T-helper 2 cell (primary cell): ENCODE measurements at places on chromosomes 4 and X.
A peak's percentile ranks its signal among the peaks of the same experiment; 100 is the strongest.

DNA sequence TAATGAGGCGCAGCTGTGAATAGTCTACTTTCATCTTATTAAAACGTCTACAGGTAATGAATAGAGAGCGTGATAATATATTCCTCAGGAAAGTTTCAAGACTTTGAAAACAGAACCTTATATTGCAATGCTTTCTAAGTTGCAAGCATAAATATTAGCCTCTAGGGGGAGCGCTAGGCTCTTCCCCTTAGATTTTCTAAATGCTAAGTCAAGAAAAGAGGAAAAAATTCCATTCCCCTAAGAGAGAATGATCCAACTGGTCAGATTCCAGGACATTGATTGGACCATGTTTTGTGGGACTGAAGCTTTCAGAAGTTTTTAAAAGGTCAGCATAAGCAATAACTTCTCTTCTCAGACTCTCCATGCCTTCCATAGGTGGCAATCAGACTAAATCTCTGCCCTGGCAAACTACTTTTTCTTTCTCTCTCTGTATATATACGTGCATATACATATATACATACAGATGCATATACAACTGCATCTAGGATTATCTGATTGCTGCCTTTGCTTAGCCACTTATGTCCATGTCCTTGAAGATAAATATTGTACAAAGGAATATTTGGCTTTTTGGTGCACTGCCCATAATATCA, 492.9 kb downstream of the INPP4B start:
- DNase-seq, result peak; percentile 13

DNA sequence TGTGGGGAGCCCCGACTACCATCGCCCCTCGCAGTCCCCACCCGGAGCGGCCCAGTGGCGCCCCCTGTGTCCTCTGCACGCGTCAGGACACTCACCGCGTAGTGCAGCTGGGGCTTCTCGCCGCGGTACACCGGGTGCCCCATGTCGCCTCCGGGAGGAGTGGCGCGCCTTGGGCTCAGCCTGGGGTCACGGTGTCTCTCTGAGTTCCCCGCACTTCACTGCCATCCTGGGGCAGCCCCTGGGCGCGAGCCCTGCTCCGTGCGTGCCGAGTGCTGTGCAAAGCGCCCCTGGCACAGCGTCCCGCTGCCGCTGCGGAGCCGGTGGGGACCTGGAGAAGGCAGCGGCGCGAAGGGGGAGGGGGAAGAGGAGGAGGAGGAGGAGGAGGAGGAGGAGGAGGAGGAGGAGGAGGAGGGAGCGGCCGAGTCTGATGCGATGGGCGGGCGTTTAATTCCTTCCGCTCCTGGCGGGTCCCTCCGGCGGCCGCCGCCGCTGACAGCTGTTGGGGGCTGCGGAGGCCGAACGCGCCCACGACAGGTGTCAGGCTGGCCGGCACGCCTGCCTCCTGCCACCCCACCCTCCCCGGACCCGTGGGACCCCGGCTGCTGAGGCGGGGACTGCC, 134.3 kb downstream of the AMELX start:
- no peak for DNase-seq

GRCh38 chr4:114334884-114335330, 263.7 kb upstream of the UGT8 start:
- no peak for DNase-seq

GRCh38 chrX:129933700-129934099, 27.7 kb downstream of the UTP14A start:
- DNase-seq, result no peak

- no peak for DNase-seq
These were observed 5.2 kb upstream of the F11 start for GRCh38 chr4:186260504-186261448.

DNA sequence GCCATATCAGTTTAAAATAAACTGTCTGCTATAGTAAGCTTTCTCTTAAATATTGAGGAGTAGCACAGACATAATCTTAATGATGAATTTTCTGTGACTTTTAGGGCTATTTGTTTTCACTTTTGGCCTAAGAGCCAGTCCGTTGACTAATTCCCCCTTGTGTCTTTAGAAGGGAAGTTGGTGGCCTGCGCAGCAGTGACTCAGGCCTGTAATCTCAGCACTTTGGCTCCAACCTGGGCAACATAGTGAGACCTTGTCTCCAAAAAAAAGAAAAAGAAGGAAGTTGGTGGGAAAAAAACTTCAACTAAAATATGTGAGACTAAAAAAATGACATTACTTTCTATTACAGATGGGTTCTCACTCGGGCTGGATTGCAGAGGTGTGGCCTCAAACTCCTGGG, 3.4 kb downstream of the NCAPG start:
- no peak for DNase-seq

DNA sequence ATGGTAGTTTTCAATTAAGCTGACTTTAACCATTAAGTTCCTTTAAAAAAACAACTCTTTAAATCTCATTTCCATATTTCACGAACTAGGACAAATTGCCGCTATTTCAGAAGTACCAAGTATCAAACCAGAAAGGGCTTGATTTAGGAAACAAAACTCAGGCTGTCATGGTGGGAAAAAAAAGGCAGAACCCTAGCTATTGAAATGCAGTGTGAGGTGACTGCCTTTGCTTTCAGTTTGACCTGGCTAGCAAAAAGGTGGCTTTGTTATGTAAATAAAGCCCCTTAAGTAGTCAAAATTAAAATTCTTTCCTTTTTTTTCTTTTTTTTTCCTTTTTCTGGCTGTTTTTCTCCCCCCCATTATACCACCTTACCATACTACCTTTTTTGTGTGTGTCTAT, 40.6 kb upstream of the CYP2U1 start:
- no peak for DNase-seq

DNA sequence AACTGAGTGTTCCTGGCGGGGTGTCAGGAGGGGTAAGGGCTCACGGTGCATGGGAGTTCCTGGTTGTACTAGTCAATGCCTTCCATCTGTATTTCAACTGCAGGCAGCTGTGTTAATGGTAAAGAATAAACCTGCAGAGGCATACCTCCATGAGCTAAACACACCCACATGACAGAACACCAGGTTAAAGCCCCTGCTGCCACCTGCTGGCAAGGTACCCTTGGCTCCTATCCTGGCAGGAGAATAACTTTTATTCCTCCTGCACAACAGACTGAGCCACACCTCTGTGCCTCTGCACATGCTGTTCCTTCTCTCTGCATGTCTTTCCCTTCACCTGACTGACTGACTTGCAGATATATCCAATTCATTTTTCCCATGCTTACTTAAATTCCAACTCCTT, 11.1 kb downstream of the ITIH6 start:
- DNase-seq, result no peak

- DNase-seq, result no peak
These were observed 543.4 kb upstream of the DIPK2B start for GRCh38 chrX:45743906-45744625.

DNA sequence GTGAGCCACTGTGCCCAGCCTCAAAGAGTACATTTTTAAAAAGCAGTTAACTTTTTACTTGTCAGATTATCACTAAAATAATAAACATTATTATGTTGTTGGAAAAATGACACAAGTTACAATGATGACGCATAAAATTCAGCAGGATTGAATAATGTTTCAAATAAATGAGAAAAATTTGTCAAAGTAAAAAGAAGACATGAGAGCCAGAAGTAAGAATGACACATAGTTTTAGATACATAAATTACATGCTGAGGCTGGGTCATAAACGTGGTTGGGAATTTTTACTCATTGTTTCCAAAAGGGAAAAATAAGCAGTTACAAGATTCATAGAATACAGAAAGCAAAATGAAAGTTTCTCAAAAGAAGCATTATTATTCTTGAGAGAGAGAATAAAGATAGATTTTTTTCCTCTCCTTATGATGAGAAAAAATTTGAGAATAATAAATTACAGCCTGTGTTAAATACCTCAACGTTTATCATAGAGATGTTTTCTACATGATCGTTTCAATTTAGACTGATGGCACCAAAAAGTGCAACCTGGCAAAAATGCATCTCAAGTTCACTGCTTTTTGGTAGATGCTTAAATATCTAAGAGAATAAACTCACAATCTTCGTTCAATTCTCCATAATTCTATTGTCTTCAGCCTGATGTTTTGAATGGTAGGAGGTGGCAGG, 40.4 kb downstream of the GUCY1B1 start:
- no peak for DNase-seq

- DNase-seq, result no peak
These were observed 134.2 kb downstream of the DCLK2 start for GRCh38 chr4:150212485-150212884.

DNA sequence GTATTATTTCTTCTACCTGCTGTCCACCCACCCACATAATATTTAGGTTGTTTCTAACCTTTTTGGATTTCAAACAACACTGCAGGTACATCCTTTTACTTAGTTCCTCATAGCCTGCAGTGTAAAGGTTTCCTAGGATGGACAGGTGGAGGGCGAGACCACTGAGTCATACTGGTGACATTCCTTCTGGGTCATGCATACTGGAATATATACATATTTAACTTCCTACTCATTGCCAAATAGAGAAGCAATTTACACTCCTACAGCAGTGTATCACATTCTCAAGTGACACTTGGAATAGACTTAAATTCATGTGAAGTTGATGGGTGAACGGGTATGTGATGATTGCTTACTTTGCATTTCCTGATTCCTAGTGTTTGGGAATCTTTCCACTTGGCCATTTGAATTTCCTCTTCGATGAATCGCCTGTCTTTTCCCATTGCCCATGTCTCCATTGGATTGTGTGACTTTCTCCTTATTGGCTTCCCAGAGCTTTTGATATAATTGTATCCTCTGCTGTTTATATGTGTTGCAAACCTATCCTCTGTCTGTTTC, 8.2 kb upstream of the PPP2R2C start:
- DNase-seq, result no peak

GRCh38 chrX:1649621-1650020, 34.8 kb downstream of the ASMT start:
- no peak for DNase-seq
